Sigmoid colon (tissue), 7 donors: ENCODE measurements at places on chromosomes 3 and 15. TPM values are rescaled to one million over a fixed set of nuclear protein-coding genes. Genes with fewer than 3 reads are reported as not detected.

DNA sequence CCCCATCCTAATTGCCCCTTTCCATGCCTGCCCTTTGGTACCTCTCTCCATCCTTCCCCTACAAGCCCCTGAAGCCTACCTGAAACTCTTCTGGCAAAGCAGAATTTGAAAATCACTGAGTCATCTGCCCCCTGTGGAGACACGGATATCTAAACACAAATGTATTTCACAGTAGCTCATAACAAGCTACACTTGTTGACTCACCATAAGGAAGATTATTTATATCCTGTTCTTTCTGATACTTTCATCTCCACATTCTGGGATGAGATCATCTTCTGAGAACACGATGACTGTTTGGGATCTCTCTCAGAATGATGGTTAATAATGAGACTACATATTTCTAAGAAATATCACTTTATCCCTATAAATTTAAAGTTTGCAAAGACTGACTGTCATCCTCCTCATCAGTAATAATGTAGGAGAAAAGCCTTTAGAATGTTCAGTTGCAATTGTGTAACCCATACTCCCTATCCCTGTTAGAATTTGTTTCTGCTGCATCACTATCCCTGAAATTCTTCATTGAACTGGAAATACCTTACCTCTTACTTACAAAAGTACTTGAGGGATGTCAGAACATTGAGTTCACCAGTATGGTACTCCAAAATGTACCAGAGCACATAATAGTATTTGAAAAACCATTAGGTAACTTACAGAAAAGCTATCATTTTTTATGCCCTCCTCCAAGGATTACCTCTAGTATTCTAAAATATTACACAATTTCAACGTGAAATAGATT is 116.1 kb upstream of the IL12A start:
- DNase-seq: no peak

DNA sequence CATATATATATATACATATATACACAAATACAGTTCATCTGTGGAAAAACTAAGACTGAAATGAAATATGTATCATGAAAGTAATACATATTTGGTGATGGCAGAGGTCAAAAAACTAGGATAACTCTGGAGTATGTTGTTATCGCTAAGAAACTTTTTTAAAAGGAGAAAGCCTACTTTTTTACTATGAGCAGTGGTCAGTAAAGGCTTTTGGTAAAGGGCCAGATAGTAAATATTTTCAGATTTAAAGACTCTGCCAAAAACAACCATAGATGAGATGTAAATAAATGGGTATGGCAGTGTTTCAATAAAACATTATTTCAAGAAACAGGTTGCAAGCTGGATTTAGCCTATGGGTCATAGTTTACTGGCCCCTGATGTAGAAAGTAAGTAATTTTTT is 93.8 kb upstream of the TGFBR2 start:
- DNase-seq: no peak

DNA sequence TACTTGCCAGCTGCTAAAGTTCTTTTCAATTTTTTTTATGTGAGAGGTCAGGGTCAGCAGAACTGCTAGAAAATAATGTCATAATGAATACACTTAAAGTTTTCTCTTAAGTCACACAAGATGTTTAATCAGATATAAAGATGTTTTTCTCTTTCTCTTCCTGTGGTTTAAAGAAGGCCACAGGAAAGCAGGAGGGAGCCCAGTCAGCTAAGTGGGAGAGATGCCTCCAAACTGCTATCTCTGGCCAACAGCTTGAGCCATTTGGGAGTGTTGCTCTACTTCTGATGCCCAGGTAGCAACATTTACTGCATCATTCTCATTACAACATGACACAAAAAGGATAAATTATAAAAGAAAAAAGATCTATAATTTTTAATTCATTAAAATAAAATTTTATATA is 45.7 kb upstream of the NLGN1 start:
- DNase-seq: no peak

DNA sequence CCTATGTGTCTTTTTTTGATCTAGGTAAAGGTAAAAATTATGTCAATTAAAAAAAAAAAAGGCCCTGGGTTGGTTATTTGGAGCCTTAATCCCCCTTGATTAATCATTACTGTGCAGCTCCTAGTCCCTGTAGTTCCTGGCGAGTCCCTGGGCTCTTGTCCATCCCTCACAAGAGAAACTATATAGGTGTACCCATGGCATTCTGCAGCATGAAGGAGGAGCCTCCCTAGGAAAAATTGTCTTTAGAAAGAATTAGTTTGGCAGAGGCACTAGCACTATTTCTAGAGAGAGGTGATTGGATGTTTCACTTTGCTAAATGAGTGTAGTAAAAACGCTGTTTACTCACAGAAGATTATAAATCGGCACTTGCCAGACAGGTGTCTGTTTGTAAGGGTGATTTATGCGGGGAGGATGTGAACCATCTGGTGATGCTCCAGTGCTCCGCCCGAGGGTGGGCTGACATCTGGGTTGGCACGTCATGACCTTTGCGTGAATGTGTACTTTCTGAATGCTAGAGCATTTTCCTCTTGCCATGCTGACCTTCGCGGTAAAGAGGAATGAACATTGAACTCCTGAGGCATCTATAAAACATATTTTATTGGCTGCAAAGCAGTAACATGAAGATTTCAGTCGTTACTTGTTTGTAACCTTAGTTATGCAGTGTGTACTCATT is 12.6 kb downstream of the PLCL2 start:
- no peak for DNase-seq

Gene CFAP20DC
- total RNA-seq: 0.28 TPM

Gene STXBP5L
- 11.4 TPM for total RNA-seq

- DNase-seq: no peak
These were observed 12.0 kb downstream of the OR5K3 start for GRCh38 chr3:98402507-98402906.

Gene THBS1
- 291 TPM for total RNA-seq

DNA sequence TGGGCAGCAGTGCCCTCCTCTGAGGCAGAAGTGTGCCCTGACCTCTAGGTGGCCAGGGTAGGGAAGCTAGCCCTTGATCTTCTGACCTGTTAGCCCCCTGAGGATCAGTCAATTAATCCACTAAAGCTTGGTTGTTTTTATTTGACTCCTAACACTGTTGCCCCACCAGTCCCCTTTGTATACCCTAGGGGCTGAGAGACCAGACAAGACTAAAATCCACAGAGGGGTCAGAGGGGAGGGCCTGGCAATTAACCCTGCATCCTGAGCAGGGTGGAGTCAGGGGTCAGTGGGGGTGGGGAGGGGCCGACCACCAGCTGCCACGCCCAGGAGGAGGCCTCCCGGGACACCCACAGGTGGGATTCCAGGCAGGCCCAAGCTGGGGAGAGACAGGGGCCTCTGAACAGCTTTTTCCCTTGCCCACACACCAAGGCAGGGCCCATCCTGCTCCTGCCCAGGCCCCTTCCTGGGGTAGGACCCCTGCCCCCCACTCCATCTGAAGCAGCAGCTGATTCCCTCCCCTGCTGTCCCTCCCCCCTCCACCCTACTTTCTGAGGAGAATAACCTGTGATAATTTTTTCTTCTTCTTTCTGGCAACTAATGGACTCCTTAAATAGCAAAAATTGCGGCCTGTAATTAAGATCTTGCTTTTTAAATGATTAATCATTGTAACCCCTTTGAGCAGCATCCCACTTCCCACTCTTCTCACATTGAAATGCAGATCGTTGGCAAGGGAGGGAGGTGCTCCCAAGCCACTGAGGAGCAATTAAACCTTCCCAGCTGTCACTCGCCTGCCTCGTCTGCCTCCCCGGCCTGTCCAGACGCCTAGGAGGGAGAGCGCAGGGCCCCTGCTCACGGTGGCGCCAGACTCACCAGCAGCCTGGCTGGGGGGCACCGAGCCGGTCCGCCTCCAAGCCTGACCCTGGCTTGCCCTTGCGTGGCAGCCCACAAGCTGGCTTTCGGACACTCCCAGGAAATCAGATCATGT is 51.9 kb downstream of the RHCG start:
- no peak for DNase-seq

DNA sequence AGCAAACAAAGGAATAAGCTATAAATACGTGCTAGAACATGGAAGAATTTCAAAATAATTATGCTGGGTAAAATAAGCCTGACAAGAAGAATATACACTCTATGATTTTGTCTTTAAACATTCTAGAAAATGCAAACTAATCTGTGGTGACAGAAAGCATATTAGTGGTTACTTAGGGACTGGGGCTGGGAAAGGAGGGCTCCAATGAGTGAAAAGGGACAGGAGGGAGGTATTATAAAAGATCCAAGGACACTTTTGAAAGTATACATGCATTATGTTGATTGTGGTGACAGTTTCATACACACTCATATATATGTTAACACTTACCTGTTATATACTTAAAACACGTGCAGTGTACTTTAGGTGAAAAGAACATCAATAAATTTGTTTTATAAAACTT is 23.0 kb downstream of the MYH15 start:
- DNase-seq: no peak

DNA sequence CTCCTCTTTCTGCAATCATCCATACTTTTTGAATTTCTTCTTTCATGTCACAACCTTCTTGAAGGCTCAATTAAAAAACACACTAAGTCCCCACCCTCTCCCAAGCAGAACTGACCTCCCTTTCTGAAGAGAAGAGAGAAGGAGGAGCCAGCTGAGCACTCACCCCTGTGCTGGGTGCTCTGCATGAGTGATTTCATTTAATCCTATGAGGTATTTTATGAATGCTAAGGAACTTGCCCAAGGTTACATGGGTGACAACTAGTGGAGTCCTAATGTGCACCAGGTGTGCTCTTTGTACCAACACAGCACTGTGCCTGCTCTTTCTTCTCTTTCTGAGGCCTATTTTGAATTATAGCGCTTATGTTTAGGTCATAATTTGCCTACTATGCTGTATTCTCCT is 135.6 kb downstream of the DUT start:
- DNase-seq: no peak

DNA sequence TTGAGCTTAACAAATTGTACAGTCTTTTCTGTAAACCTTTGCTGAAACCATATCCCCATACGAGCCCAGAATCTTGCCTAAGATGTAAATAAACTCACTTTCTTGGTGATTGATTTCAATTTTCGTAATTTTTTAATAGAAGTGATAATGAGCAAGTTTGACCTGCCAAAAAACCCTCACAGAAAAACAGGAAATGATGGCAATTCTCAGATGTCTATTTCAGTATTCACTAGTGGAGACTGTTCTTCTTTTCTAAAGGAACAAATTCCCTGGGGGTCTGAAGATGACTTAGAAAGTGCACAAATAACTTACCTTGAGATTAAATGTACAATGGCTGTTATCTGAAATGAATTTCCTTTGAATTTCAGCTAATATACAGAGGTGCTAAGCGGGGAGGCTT is 116.5 kb upstream of the CMC1 start:
- DNase-seq: no peak

Gene CACNA1D
- total RNA-seq: 5.4 TPM

GRCh38 chr3:169133178-169134161 is 530.0 kb downstream of the MECOM start:
- no peak for DNase-seq

Gene CX3CR1
- total RNA-seq: 0.68 TPM

GRCh38 chr3:71784914-71785531 is at the start of gene PROK2:
Gene PROK2 (minus strand): TSS chr3:71785148. CDS start chr3:71785052, 96 bp downstream.
- no peak for DNase-seq

GRCh38 chr15:59259137-59259943 is 52.7 kb downstream of the LDHAL6B start:
- no peak for DNase-seq

Gene CLRN1
- total RNA-seq: not detected

Gene CCDC33
- not detected for total RNA-seq

DNA sequence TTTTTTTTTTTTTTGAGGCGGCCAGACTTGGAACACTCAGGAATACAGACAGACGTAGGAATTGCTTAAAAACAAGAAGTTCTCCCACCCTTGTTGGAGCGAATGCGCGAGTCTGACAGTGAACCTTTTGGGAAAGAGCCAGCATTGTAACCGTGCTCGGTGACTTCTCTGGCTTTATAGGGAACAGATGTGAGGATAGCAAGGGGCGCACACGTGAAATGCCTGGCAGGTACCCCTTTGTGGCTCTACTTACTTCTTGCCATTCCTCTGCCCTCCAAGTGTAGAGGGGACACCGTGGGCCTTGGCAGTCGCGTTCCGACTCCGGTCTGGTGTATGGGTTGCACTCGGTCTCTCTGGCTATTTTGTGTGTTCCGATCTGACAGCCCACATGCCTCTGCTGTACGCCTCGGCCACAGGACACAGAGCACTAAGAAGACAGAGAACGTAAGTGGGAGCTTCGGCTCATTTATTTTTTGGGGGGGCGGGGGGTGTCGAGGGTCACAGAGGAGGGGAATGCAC is 126.4 kb downstream of the ADAMTS9 start:
- peak; percentile 69 for DNase-seq

GRCh38 chr15:69325456-69325971 is 26.8 kb downstream of the PAQR5 start:
- no peak for DNase-seq

Gene FAM43A
- total RNA-seq: 11.1 TPM

Gene MOBP
- total RNA-seq: not detected

DNA sequence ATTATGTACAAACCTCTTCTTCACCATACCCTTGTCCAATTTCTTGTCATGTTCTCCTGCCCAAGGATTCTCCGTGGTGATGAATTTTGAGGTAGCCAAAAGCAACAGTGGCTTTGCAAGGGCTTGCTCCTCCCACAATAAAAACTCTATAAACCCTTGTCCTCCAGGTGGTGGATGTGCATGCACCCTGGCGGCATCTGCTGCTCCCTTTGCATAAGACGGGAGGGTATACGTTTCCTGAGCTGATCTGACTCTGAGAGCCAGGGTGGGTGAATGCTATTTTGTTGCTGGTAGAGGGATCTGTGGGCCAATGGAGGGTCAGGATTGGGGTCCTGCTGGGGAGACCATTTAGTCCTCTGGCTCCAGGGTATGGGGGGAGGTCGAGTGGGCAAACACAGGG is 5.4 kb downstream of the DNAH1 start:
- no peak for DNase-seq

GRCh38 chr15:100112061-100112420 is 229.7 kb downstream of the ADAMTS17 start:
- DNase-seq: peak; percentile 54

Gene BTLA
- not detected for total RNA-seq

Gene HYKK
- 17.8 TPM for total RNA-seq

DNA sequence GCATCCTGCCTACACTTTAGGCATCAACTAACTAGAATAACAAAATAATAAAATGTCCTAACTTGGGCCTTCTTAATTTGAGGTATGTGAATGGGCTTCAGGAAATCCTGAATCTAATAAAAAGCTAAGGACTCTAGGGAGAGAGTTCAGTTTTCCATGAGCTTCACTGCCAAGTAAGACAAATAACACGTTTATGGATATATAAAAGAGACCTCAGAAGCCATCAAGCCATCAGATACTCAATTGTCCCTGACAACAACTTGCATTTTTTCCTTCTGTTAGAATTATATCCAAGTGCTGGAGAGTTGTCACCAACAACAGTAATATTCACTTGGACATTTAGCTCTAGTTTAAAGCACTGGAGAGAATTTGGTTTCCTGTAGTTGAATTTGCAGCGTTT is 102.4 kb upstream of the IGSF10 start:
- no peak for DNase-seq

DNA sequence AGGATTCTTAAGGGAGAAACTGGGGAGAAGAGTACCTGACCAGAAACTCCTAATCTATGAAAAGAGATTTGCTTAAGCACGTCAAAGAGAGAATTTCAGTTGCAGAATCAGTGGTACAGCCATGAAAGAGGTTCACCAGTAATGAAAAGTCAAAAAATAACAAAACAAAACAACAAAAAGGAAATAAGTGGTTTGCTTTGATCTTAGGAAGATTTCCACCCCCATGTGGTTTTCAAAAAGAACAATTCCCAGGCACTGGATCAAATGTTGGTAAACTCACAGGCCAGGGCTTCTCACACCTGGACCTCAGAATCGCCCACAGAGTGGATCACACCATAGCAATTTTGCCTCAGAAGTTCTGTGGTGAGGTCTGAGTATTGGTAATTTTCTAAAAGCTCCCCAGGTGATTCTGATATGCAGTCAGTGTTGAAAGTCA is 67.5 kb downstream of the TMEM39A start:
- no peak for DNase-seq

Gene MUSTN1
- 12.7 TPM for total RNA-seq
